SK-N-SH treated with all-trans-retinoic acid at 6 μM for 48 hours (cell line): ENCODE measurements at places on chromosomes 5 and 9.

DNA sequence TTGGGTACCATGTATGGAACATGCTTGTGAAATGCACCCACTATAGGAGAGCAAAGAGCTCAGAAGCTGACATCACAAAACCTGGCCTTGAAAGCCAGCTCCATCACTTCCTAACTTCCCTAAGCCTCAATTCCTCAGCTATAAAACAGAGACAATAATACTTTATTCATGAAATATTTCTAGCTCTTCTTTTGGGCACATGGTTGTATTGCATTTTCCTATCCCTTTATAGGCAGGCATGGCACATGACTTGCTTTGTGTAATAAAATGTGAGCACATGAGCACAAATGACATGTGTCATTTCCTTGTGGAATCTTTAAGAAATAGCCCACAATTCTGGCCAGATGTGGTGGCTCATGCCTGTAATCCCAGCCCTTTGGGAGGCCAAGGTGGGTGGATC lies 18.5 kb downstream of the ZNF366 start:
- ATAC-seq = no peak

DNA sequence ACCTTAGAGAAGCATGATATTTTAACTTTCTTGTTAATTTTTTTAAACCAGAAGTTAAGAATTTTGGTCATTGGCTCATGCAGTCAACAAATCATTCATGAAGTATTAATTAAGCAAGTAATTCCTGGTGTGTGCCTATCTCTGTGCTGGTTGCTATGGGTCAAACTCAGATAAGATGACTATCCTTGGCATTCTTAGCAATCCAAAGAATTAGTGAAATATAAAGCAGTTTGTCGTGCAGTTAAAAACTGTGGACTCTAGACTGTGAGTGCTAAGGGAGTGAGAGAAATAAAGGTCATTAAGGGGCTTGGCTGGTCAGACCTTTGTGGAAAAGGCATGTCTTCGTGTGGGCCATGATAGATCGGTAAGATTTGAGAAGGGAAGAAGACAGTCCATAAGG lies 4.8 kb downstream of the CYFIP2 start:
- ATAC-seq = no peak

- peak; percentile 88 for ATAC-seq
Observed at GRCh38 chr9:87080512-87081264, 133.4 kb upstream of the GAS1 start.

DNA sequence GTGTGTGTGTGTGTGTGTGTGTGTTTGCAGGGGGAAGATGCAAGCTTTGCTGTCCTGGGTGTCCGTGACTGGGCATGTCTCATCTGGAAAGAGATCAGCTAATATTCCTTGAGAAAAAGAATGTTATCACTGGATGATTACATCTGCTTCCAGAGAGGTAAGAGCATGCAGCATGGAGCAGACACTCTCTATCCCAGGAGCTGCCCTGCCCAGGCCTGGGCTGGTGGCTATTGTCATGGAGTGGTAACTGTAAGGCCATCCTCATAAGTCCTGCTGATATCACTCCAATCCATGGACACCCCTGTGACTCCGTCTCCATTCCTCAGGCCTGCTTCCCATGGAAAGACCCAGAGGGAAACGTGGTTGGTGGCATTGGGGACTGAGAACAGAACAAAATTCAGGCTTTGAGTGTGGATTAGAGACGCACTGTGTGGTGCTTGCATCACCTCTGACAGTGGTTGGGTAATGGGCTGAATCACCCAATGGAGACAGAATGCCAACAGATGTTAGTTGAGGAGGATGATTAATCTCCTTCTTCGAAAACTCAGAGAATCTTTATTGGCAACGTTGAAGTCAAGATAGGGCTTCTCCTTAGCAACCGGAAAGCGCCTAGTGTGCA lies 52.0 kb upstream of the KCNIP1 start:
- ATAC-seq = no peak

DNA sequence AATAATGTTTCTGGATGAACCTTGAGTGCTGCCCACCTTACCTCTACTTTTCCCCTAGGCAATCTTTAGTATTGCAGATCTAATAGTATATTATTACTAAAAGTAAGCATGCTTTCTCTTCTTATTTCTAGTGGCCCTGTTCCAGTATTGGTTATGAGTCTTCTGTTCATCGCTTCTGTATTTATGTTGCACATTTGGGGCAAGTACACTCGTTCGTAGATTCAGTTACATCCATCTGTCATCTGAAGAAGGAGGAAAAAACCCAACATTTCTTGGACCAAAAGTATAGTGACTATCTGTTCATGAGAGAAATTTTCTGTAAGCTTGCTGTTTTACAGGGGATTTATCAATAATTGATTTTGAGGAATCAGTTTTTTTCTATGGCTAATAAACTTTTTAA lies 8.1 kb downstream of the SEC61B start:
- no peak for ATAC-seq

DNA sequence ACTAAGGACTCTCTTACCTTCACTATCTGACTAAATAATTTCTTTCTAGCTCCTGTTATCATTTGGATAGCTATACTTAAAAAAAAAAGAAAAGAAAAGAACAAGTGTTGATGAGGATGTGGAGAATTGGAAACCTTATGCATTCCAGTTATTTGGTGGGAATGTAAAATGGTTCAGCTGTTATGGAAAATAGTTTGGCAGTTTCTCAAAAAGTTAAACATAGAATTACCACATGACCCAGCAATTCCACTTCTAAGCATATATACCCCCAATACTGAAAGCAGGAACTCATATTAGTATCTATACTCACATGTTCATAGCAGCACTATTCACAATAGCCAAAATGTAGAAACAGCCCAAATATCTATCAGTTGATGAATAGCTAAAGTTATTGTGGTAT lies 61.1 kb downstream of the GNA14 start:
- no peak for ATAC-seq

- ATAC-seq = no peak
Observed at GRCh38 chr5:173278641-173279040, 43.6 kb upstream of the NKX2-5 start.

- peak; percentile 30; the same call in 2 of the 3 replicates for ATAC-seq
Observed at GRCh38 chr5:72841756-72842535, 25.5 kb downstream of the TNPO1 start.

DNA sequence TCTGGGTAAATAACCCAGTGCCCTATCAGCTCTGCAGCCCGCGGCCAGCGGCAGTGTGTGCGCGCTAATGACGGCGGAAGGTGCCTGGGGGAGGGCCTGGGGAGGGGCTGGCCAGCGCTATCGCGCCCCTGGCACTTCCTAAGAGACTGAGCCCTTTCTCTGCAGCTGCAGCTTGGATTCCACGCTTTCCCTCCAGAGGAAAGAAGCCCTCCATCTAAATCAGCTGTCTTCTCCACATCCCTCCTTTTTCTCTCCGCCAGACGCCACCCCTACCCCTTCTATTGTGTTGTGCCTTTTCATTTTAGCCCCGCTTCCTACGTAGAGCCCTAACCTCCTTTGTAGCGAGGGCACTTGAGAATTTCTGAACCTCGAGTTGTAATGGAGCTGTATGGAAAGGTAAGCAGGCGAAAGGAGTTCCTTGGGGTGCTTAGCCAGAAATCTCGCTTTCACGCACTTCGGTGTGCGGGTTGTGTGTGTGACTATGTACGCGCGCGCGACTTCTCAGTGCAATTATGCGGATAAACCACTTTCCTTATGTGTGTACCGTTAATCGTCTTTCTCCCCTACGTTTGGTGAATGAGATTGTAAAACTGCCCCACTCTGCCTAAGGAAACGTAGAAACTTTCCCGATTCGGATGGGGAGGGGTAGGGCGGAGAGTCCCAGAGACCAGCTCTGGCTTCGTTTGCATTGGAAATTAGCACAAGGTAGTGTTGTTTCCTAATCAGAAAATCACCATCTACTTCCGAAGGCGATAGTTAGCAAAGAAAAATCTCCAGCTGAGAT lies 664 bp upstream of the RAB3C start:
- peak; percentile 39 for ATAC-seq
